ENCODE measurements at places on chromosomes 12 and 14. TPM values are rescaled to one million over a fixed set of nuclear protein-coding genes. Genes with fewer than 3 reads are reported as not detected.

ZFHX2 gene
- 1.5 TPM for total RNA-seq

ATXN2 gene
- 56.6 TPM for total RNA-seq

SLC25A47 gene
- total RNA-seq: not detected

OAS2 gene
- 0.44 TPM for total RNA-seq

MIP gene
- not detected for total RNA-seq

WSB2 gene
- total RNA-seq: 64.0 TPM

TMEM229B gene
- total RNA-seq: 0.20 TPM

PPP2R3C gene
- total RNA-seq: 20.3 TPM

ZDHHC22 gene
- 0.20 TPM for total RNA-seq

SYNE3 gene
- 0.17 TPM for total RNA-seq

GPR135 gene
- 0.70 TPM for total RNA-seq

PMEL gene
- total RNA-seq: 1.3 TPM

GLI1 gene
- total RNA-seq: 7.3 TPM

GZMH gene
- total RNA-seq: not detected

FSCB gene
- not detected for total RNA-seq

PPFIA2 gene
- not detected for total RNA-seq

ENDOU gene
- total RNA-seq: not detected

DPY19L2 gene
- 1.3 TPM for total RNA-seq

JPH4 gene
- total RNA-seq: not detected

HOXC12 gene
- total RNA-seq: not detected

MED6 gene
- total RNA-seq: 39.5 TPM

CLEC4C gene
- total RNA-seq: not detected

NOXRED1 gene
- total RNA-seq: not detected

CLEC2A gene
- total RNA-seq: not detected

DNAL1 gene
- 7.9 TPM for total RNA-seq

FAM90A1 gene
- total RNA-seq: 0.10 TPM

ZBTB42 gene
- total RNA-seq: 3.5 TPM

A2M gene
- total RNA-seq: not detected

TGFB3 gene
- 0.84 TPM for total RNA-seq

AMN gene
- 0.21 TPM for total RNA-seq

NYNRIN gene
- total RNA-seq: 0.26 TPM

VWF gene
- 0.28 TPM for total RNA-seq

PAPLN gene
- total RNA-seq: 7.1 TPM

KRT74 gene
- not detected for total RNA-seq

BCL11B gene
- total RNA-seq: 0.45 TPM

EML5 gene
- 0.45 TPM for total RNA-seq

SCNN1A gene
- 21.8 TPM for total RNA-seq

KLHL33 gene
- not detected for total RNA-seq

Measured in A549 treated with ZK216348 at 1 μM for 4 hours (cell line).